ENCODE measurements at places on chromosomes 11 and 22. TPM values are rescaled to one million over a fixed set of nuclear protein-coding genes. Genes with fewer than 3 reads are reported as not detected.
A peak's percentile ranks its signal among the peaks of the same experiment; 100 is the strongest.

The TCN2 gene
- 4.1 TPM for polyA plus RNA-seq

DNA sequence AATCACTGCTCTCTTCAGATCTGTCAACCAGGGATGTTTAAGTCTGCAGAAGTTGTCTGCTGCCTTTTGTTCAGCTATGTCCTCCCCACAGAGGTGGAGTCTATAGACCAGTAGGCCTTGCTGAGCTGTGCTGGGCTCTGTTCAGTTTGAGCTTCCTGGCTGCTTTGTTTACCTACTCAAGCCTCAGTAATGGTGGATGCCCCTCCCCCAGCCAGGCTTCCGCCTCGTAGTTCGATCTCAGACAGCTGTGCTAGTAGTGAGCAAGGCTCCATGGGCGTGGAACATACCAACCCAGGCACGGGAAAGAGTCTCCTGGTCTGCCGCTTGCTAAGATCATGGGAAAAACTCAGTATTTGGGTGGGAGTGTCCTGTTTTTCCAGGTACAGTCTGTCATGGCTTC lies 27.6 kb upstream of the CASP12 start:
- no peaks in the 10 kb centered on the region for H3K27me3 ChIP-seq
- H3K4me1 ChIP-seq = no peaks in the 10 kb centered on the region
- H3K36me3 ChIP-seq = no peaks in the 10 kb centered on the region
- DNase-seq = no peak
- no peak overlapping the region for H3K4me3 ChIP-seq
- no peak overlapping the region for H3K27ac ChIP-seq

The PMM1 gene
- polyA plus RNA-seq = 126 TPM

The WT1 gene
- polyA plus RNA-seq = not detected

- H3K36me3 ChIP-seq = no peaks in the 10 kb centered on the region
- DNase-seq = no peak
These were observed 5.7 kb upstream of the PPFIBP2 start for GRCh38 chr11:7508087-7508486.

DNA sequence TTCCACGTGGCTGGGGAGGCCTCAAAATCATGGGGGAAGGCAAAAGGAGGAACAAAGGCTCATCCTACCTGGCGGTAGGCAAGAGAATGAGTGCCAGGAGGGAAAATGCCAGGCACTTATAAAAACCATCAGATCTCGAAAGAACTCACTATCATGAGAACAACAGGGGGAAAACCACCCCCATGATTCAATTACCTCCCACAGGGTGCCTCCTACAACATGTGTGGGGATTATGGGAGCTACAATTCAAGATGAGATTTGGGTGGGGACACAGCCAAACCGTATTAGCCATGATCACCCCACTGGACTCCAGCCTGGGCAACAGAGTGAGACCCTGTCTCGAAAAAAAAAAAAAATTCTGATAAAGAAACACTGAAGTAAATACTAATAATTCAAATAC lies 87.1 kb downstream of the FCHSD2 start:
- H3K27me3 ChIP-seq = no peaks in the 10 kb centered on the region
- H3K36me3 ChIP-seq = no peaks in the 10 kb centered on the region
- H3K4me1 ChIP-seq = no peaks in the 10 kb centered on the region
- no peak overlapping the region for H3K27ac ChIP-seq
- H3K4me3 ChIP-seq = no peak overlapping the region

DNA sequence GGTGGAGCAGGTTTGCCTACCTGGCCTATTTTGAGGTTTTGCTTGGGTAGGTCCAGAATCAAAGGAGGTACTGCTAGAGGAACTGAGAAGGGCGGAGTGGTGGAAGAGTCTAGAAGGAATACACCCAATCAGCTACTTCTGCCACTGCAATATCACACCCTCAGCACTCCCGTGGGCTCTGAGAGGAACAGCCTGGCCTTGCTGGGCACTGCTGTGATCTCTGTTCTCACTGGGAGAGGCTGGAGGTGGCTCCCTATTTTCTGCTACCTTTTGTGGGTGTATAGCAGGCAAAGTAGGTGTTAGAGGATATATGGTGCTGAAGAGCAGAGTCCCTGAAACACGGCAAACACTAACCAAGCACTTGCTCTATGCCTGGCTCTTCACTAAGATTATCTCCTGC lies 25.0 kb upstream of the IGSF22 start:
- H3K4me3 ChIP-seq = no peak overlapping the region
- no peaks in the 10 kb centered on the region for H3K36me3 ChIP-seq
- H3K4me1 ChIP-seq = no peaks in the 10 kb centered on the region
- peaks cover 14% of the 10 kb centered on the region for H3K27me3 ChIP-seq
- no peak overlapping the region for H3K27ac ChIP-seq
- DNase-seq = no peak

GRCh38 chr11:61887839-61888494 lies 3.4 kb downstream of the FADS3 start:
- H3K27me3 ChIP-seq = no peaks in the 10 kb centered on the region
- H3K4me1 ChIP-seq = peaks cover 33% of the 10 kb centered on the region
- no peak overlapping the region for H3K4me3 ChIP-seq
- DNase-seq = peak; percentile 54

- no peak overlapping the region for H3K4me3 ChIP-seq
- H3K27me3 ChIP-seq = peaks cover 12% of the 10 kb centered on the region
- no peaks in the 10 kb centered on the region for H3K36me3 ChIP-seq
- H3K4me1 ChIP-seq = no peaks in the 10 kb centered on the region
- DNase-seq = no peak
These were observed 7.0 kb upstream of the GLYATL1B start for GRCh38 chr11:59079086-59079485.

- no peak overlapping the region for H3K4me3 ChIP-seq
- H3K4me1 ChIP-seq = no peaks in the 10 kb centered on the region
- H3K36me3 ChIP-seq = no peaks in the 10 kb centered on the region
- DNase-seq = no peak
- no peaks in the 10 kb centered on the region for H3K27me3 ChIP-seq
These were observed 224.6 kb upstream of the PLET1 start for GRCh38 chr11:112485280-112485679.

DNA sequence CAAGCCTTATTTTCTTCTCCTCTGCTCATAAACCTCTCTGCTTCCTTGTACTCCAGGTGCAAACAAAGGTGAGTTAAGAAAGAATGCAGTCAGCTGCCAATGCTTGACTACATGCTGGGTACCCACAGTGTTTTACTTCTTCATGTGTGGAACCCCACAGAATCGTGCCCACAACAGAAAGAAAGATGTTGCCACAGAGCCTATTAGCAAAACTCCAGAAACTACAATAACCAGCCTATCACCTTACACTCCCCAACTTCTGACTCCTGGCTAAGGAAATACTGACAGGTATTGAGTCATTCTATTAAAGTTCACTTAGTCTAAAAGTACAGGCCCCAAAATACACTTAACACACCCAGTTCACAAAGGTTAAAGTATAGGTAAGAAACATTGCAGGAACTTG lies 56.9 kb upstream of the CCDC89 start:
- no peak overlapping the region for H3K4me3 ChIP-seq
- peaks cover 11% of the 10 kb centered on the region for H3K4me1 ChIP-seq
- no peaks in the 10 kb centered on the region for H3K27me3 ChIP-seq
- DNase-seq = peak; percentile 76

DNA sequence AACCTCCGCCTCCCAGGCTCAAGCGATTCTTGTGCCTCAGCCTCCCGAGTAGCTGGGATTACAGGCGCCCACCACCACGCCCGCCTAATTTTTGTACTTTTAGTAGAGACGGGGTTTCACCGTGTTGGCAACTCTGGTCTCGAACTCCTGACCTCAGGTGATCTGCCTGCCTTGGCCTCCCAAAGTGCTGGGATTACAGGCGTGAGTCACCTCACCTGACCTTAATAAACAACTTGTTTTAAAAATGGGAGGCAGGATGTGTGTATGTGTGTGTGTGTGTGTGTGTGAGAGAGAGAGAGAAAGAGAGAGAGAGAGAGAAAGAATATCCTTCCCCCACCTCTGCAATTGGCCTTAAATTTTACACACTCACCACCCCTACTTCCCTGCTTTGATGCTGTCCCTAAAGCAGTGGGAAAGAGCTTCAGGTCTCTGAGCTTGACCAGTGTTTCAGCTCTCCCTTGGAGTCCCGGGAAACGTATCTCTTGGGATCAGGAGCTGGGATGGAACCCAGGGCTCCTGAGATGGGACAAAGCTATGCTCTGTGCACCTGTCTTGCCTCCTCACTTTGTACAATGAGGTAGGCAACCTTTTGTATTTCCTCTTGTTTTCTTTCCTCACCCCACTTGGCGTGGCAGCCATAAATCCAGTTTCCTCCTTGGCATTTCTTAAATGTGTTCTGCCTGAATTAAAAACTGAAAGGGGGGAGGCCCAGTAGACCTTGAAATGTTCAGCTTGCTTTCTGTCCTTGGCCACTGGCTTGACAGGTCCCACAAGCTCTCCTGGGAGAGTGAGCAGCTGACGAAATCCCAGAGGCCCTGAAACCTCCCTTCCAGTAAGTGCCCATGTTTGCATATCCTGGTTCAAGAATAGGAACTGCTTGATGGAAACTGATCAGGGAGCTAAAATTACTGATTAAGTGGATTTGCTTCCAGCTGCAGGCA lies 17.8 kb upstream of the XBP1 start:
- H3K4me1 ChIP-seq = peaks cover 98% of the 10 kb centered on the region
- H3K27me3 ChIP-seq = no peaks in the 10 kb centered on the region
- peak; percentile 93 for DNase-seq
- H3K4me3 ChIP-seq = no peak overlapping the region
- H3K36me3 ChIP-seq = no peaks in the 10 kb centered on the region

- H3K4me1 ChIP-seq = no peaks in the 10 kb centered on the region
- no peak for DNase-seq
- H3K4me3 ChIP-seq = no peak overlapping the region
- H3K27ac ChIP-seq = no peak overlapping the region
- H3K27me3 ChIP-seq = no peaks in the 10 kb centered on the region
These were observed 450.5 kb upstream of the DDI1 start for GRCh38 chr11:103585911-103586310.

The HMGXB4 gene
- 8.6 TPM for polyA plus RNA-seq

DNA sequence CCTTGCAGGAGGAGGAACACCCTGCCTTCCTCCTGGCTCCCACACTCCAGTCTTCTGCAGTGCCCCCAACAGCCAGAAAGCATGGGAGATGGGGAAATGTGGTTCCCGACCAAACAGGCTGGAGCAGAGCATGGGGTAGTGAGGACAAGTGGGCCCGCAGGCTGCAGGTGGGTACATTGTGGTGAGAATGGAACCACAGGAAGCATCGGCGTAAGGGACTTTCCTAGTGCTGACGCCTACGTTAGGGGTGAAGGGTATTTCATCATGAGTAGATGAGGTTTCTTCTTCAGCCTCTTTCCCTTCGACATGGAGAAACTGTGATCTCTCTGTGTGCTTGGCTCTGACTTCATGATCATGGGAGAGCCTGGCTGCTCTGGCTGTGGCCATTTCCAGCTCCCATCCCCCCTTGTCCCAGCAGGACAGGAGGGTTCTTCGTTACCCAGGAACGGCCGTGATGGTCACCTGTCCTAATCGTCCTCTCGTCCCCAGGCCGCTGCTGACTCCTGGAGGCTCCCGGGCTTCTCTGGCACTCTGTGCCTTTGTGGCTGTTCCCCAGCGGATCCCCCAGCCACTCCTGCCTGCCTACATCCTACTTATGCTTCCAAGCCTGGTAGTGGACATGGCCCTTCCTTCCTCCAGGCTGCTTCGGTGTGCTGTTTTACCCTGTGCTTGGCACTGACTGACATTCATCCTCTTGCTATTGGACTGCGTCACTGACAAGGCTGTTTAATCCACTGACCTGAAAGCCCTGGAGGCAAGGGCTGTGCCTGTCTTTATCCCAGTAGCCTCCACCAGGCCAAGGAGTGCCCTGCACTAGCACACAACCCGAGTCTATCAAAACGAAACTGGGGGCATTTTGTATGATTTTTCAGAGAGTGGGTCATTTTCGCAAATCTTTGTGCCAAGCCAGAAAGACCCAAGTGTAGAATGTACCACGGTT lies 65.2 kb upstream of the CECR2 start:
- no peaks in the 10 kb centered on the region for H3K36me3 ChIP-seq
- DNase-seq = peak; percentile 51
- no peak overlapping the region for H3K4me3 ChIP-seq

DNA sequence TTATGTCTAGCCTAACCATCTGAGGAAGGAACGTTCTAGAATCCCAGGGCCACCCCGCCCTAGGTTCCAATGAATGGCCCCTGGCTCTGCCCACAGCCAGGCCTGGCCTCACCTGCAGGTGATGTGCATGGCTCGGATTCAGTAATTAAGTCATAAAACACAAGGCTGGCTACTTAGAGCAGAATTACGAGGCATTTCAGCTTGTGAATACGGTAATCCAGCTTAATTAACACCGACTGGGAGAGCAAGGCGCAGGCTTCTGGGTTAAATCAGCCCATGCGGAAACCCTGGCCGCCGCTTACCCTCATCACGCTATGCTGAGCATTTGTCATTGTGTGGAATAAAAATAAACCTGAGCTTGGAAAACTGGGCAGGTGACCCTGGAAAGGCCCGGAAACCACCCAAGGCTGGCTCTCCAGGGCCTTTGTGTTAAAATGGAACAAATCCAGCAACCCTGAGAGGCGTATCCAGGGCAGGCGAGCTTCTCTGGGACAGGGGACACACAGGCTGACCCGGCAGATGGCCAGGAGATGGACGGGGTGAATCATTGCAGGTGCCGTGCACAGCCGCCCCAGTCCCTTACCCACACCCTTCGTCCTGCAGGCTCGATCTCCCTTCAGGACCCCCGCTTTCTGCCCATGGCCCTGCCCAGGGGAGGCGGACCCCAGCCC lies 220.2 kb downstream of the CTTN start:
- no peak for DNase-seq
- no peaks in the 10 kb centered on the region for H3K27me3 ChIP-seq
- no peak overlapping the region for H3K4me3 ChIP-seq
- H3K27ac ChIP-seq = no peak overlapping the region
- H3K4me1 ChIP-seq = no peaks in the 10 kb centered on the region

- H3K4me1 ChIP-seq = peaks cover under 1% of the 10 kb centered on the region
- no peak for DNase-seq
- no peak overlapping the region for H3K4me3 ChIP-seq
- no peaks in the 10 kb centered on the region for H3K36me3 ChIP-seq
- no peaks in the 10 kb centered on the region for H3K27me3 ChIP-seq
These were observed 3.7 kb upstream of the SIK2 start for GRCh38 chr11:111598559-111598958.

DNA sequence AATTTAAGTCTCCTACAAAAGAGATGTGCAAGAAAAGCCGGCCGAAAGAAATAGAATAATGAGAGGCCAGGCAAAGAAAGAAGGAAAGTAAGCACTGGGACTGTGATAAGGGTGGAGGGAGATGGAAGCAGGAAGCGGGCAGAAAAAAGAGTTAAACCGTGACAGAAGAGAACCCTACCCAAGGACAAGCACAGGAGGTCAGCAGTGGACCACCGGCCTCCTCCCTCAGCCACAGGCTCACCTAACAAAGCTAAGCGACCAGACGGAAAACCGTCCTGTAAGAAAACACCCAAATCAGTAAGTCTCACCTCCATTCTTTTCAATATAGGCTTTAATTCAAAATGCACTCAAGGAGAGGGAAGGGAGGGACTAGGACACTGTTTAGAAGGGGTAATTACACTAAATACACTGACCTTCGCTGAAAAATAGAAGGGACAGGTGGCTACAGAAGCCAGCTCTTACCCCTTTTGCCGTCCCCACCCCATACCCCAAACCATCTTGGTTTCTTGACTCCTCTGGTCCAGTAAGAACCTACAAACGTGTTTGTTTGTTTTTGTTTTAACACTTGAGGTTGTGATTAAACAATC lies 1.9 kb downstream of the FAM181B start:
- H3K27me3 ChIP-seq = peaks cover 7% of the 10 kb centered on the region
- no peak overlapping the region for H3K4me3 ChIP-seq
- no peak overlapping the region for H3K27ac ChIP-seq
- peak; percentile 28 for DNase-seq

- no peaks in the 10 kb centered on the region for H3K4me1 ChIP-seq
- no peak overlapping the region for H3K4me3 ChIP-seq
- H3K27ac ChIP-seq = no peak overlapping the region
- DNase-seq = no peak
- peaks cover 20% of the 10 kb centered on the region for H3K27me3 ChIP-seq
- H3K36me3 ChIP-seq = no peaks in the 10 kb centered on the region
These were observed 383.8 kb upstream of the NARS2 start for GRCh38 chr11:78958444-78958843.

The ZDHHC5 gene
- 14.3 TPM for polyA plus RNA-seq

All from stomach (tissue), 19 donors.